Brain microvascular endothelial cell (primary cell): ENCODE measurements at places on chromosomes 7 and 10.

DNA sequence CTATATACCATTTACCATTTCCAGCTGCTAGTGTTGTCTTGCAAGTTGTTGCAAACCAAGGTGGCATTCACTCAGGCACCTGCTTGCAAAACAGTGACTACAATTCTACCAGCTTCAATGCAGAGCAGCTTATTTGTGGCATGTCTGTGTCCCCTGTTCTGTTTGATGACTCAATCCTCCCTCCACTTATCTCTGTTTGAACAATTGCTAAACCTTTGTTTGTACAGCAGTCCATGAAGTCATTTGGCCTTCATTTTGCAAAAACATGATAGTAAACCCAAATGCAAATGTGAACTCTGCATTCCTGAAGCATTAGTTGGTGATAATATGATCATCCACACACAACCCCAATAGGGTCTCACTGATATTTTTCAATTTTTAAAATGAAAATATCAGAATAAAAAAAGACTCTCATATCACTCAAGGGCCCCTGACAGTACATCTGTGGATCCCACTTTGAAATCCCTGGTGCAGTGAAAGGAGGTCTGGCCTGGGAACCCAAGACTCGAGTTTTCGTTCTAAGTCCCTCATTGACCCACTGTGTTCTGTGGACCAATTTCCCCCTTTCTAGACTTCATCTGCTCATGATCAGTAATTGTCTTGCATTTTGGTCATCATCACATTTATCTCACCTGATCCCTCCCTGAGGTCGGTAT is 425.4 kb downstream of the RPS24 start:
- peak; percentile 78 for DNase-seq

GRCh38 chr10:121484401-121484800 is 113.8 kb downstream of the FGFR2 start:
- no peak for DNase-seq

DNA sequence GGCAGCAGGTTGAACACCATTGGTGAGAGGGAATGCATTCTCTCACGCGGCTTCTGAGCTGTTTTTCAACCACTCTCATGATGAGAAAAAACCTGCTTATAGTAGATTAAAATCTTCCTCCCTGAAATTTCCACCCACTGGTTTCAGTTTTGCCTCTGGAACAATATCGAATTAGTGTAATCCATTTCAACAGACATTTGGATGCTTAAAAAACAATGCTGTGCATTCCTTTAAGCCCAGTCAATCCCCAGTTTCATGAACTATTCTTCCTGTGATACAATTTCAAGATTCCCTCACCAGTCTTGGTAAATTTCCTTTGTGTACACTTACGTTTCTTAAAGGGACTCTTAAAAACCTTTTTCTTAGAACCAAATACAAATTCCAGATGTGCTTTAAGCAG is 89.6 kb downstream of the ITIH5 start:
- no peak for DNase-seq

DNA sequence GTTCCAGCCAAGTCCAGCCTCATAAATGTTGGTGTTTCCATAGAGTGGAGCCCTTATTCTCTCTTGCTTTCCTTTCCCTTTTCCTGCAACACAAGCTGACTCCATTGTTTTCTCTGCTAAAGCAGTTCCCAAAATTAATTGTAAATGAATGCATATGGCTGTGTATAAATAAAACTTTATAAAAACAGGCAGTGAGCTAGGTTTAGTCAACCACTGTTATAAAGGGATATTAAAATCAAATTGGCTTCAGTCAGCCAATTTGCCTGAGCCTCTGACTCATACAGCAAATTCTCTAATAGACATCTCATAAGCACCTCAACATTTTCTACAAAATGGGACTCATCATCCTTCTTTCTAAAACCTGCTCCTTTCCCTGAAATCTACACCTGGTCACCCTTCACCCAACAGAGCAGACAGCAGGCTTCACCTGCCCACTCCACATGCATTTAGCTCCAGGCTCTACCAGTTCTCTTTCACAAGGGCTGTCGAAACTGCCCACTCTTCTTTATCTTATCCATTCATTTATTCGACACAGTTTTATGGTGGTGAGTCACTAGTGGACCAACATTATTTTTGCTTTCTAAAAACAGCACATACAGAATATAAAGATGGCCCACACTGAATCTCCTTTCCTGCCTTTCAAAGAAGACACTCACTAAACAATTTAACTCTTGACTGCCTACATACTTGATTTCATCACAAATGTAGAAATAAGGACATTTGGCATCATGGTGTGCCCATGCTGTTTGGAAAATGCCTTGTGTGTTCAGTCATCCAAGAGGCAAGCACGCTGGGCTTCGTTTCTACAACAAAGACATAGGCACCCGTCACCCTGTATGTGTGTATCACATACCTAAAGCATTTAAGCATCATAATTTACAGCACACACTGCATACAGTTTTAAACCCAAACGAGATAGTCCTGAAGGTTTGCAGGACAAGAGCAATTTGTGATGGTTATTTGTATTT is 74.6 kb upstream of the C7orf33 start:
- peak; percentile 28 for DNase-seq

GRCh38 chr7:151120896-151121295 is 34.6 kb downstream of the AGAP3 start:
- DNase-seq: no peak

GRCh38 chr10:24884316-24884715 is 68.1 kb downstream of the PRTFDC1 start:
- DNase-seq: no peak

GRCh38 chr7:42244828-42245227 is 7.8 kb upstream of the GLI3 start:
- DNase-seq: peak; percentile 68

- no peak for DNase-seq
Measured at GRCh38 chr10:17410907-17411306, 43.5 kb downstream of the ST8SIA6 start.

DNA sequence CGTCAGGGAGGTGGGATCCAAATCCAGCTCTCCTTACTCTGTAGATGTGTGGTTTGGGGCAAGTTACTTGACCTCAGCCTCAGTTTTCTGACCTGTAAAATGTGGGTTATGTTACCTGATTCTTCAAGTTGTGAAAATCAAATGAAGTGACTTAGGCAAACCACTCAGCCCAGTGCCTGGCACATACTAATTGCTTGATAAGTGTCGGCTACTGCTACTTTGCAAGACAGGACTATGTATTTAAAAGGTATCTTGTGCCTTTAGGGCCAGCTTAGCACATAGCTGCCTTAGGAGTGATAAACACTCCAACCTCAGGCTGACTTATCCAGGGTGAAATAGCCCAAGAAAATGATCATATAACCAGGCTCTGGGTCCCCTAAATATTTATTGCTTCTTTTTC is 42.9 kb downstream of the GOLGA7B start:
- DNase-seq: no peak

GRCh38 chr7:4282434-4283223 is 399.5 kb upstream of the FOXK1 start:
- peak; percentile 0 for DNase-seq

GRCh38 chr7:117012284-117012683 is 59.0 kb downstream of the ST7 start:
- DNase-seq: no peak

GRCh38 chr10:3265088-3265487 is 92.5 kb upstream of the PITRM1 start:
- DNase-seq: peak; percentile 43

GRCh38 chr10:18479502-18479901 is 171.9 kb downstream of the NSUN6 start:
- DNase-seq: no peak

GRCh38 chr7:105101864-105102263 is 87.9 kb downstream of the KMT2E start:
- DNase-seq: no peak

DNA sequence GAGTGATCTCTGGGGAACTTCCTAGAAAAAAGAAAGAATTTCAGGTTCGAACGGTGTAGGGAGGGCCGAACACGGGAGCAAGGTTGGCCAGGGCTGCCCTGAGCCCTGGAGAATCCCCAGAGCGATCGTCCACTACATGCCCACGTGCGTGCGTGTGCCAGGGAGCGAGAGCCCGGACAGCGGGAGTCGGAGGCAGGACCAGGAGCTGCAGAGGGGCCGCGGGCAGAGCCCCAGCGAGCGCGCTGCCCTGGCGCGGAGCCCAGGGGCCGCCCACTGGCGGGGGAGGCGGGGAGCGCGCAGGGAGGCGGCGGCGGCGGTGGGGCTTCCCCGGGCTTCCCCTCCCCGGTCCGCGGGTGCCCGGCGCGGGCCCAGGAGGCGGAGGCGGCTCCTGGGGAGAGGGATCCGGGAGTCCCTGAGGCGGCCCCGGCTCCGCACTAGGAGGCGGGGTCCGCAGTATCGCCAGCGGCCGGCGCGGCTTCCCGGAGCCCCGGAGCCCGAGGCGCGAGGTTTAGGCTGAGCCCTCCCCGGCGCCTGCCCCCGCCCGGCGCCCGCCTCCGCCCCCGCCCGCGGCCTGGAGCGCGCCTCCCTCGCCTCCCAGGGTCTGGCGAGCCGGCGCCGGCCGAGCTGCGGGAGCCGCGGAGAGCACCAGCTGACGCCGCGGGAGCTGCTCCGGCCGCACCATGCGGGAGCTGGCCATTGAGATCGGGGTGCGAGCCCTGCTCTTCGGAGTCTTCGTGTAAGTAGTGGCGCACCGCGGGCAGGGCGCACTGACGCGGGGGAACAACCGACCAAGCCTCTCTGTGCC is at the start of gene PLPP4:
Gene PLPP4, plus strand, starts transcription at position 602 of the 805 bp plus-strand sequence. Its CDS starts 79 bp downstream, at position 681.
- DNase-seq: peak; percentile 12

DNA sequence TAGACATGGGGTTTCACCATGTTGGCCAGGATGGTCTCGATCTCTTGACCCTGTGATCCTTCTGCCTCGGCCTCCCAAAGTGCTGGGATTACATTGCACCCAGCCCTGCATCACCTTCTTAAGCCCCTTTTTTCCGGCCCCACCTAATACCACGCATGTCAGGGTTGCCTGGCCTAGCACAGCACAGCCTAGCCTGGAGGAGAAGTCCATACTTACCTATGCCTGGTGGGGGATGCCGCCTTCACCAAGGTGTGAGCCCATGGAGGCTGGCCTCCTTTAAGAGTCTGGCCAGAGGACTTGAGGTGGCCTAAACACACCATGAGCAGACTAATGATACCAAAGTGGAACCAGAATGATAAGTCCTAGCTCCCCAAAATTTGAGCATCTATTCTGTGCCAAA is 22.0 kb upstream of the CUX1 start:
- DNase-seq: no peak

DNA sequence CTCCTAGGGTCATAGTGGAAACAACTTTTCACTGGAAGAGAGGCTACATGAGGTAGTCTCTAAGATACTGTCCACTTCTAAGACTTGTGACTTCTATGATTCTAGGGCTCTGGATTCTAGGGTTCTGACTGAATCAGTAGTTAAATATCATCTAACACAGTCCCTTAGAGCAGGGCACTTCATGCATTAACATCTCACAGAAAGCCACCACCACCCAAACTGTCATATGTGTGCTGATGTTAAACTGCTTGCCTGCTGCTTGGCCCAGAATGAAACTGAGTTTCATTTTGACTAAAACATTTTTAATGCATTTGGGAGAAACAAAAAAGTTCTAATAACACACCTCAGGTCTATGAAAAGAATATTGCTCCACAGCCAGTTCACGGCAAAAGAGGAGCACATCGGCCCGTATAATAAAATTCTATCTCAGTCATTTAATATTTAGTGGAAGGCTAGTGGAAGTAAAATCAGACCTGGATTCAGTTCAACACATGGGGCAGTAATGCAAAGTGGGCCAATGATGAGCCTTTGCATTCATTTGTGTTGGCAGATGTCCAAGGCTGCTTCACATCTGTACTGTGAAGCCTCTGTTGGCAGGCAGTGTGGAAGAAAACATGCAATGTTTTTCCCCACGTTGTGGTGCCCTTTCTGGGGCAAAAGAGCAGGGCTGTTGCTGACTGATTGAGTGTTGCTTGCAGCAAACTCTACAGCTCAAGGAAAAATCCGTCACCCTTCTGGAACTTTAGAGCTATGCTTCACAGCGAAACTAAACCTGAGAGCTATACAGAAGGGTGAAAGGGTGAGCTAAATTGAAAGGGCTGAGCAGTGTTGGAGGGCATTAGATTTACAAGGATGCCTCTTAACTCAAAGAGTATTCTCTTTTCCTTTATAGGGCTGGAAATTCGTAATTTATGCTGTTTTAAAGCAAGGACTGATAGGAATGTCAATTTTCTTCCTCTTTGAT is 33.5 kb upstream of the AUTS2 start:
- DNase-seq: peak; percentile 22

DNA sequence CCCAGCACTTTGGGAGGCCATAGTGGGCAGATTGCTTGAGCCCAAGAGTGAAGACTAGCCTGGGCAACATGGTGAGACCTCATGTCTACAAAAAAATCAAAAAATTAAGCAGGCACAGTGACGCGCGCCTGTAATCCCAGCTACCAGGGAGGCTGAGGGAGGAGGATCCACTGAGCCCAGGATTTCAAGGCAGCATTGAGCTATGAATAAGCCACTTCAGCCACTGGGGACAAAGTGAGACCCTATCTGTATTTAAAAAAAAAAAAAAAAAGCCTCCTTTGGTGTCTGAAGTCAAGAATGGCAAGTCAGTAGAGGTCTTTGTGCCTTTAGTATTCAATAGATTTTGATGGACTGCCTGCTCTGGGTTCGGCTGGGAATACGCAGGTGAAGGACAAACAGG is 85.7 kb downstream of the RALA start:
- DNase-seq: no peak

DNA sequence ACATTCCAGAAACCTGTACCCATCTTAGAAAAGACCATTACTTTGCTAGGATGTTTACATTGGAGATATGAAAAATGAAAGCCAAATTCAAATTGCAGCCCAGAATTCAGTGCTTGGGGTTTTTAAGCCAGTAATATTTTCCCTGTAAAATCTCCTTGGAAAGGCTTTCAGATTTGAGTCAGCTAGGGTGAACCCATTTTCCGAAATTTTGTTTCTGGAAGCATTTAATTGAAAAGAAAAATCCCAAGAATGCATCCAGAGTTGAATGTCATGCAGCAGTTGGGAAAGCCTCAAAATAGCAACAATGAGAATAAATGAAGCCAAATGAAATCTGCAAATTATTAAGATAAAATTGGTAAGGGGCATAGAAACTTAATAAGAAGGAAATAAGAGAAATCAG is 106.4 kb downstream of the BMPER start:
- no peak for DNase-seq

DNA sequence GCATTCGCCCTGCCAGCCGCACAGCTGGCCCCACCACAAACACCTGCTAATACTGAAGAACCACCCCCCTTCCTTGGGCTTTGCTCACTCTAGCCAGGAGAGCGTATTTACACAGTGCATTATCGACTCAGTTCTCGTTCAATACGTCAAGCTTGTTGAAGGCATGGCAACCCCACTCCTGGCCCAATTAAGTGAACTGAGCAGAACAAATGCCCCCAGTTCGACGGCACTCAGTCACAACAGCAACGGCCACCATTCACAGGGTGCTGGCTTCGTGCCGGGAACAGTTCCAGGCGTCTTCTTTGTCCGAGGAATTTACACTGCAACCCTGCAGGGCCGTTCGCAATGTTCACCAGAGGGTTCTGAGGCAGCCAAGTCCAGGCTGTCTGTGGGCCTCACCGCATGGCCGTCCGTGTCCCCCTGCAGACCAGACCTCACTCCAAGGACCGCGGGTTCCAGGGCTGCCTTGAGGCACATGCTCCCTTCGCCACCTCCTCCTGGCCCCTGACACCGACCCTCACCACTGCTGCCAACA is 175.3 kb downstream of the DIP2C start:
- no peak for DNase-seq
